ENCODE measurements at places on chromosomes 7 and 10.
A peak's percentile ranks its signal among the peaks of the same experiment; 100 is the strongest.

GRCh38 chr7:76377186-76377918, 18.6 kb upstream of the YWHAG start:
- no peak for DNase-seq

DNA sequence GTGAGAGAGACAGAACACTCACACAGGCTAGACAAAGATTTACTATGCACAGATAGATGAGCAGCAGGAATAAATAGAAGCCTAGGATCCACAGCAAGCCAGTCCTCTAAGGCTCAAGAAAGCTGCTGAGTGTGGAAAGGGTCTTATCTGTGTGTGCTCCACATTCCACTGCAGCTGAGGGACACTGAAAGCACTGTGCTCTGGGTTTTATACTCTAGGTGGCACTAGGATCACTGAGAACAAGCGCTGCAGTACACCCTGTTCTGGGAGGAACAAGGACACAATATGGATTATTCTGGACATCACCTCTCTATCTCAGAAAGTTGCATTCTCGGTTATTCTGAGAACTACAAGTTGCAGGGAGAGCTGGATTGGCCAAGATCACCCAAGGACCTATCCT, 4.9 kb upstream of the KLHL7 start:
- no peak for DNase-seq

DNA sequence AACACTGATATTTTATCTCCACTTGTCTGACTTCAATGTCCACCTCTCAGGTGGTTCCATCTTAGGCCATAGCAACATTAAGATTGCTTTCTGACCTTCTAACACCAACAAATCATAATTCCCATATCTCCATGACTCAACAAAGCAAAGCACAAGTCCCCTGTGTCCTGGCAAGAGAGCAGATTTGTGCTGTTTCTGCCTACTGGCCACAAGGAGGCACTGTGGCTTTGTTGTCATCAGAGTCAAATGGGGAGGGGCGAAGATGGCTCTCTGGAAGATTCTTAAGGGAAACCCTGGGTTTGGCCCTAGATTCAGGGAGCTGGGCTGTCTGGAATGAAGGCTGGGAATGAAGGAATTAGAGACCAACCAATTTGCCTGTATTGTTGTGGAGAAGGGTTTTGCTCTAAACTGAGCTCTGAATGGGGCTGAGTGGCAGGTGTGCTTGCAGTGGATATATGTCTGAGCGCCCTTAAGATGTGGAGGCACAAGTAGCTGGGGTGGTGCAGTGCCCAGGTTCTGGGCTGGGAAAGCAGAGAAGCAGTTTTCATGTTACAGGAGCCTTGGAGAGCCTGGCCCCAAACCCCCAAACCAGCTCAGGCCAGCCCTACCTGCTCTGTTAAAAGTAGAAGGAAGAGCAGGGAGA, 154.8 kb upstream of the PRSS58 start:
- DNase-seq, result no peak

DNA sequence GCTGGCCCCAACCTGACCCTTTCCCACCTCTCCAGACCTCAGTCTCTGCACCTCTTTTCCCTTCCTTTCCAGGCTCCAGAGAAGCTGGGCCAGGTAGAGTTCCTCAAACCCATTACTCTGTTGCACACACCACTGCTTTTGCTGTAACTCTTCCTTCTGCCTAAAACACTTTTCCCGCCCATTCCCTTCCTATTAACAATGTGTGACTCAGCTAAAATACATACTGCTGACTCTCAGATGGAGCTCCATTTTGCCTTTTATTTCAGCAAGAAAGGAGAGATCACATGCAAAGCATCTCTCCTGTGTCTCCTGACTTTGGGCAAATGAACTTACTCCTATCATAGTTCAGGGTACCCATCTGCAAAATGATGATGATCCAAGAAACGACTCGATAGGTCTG, 201.0 kb downstream of the CALN1 start:
- DNase-seq, result no peak

GRCh38 chr10:113362645-113363091, 190.2 kb upstream of the HABP2 start:
- no peak for DNase-seq

- no peak for DNase-seq
Observed at GRCh38 chr7:91127325-91127724, 136.9 kb upstream of the FZD1 start.

- no peak for DNase-seq
Observed at GRCh38 chr7:25777969-25778708, 373.9 kb upstream of the NFE2L3 start.

GRCh38 chr10:79340646-79341244, 6.5 kb upstream of the PPIF start:
- no peak for DNase-seq

DNA sequence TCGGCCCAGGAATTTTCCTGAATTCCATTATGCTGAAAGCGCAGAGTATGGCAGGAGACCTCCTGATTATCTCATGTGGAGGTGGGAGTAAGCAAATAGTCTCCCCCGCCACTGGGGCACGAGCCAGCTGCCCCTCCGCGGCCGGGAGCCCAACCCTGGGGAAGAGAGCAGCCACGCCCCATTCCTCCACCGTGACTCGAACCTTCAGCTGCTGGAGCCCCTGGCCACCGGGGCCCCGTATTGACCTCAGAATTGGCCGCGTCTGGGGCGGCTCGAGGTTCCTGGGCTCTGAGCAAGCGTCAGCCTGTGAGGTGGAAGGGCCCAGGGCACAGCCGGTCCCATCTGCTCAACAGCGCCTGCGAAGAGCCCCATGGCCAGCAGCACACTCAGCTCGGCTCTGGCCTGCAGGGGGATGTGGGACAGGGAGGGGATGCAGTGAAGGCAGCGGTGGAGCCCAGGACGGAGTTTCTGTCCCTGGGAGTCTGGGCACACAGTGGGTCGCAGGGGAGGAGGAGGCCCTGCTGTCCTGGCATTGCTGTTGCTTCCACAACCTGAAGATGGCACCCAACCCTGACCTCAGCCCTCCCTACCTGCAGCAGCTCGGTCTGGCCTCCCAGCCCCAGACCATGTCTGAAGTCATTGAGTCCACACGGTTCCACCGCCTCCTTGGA, 97.8 kb downstream of the CHST15 start:
- DNase-seq, result peak; percentile 66

DNA sequence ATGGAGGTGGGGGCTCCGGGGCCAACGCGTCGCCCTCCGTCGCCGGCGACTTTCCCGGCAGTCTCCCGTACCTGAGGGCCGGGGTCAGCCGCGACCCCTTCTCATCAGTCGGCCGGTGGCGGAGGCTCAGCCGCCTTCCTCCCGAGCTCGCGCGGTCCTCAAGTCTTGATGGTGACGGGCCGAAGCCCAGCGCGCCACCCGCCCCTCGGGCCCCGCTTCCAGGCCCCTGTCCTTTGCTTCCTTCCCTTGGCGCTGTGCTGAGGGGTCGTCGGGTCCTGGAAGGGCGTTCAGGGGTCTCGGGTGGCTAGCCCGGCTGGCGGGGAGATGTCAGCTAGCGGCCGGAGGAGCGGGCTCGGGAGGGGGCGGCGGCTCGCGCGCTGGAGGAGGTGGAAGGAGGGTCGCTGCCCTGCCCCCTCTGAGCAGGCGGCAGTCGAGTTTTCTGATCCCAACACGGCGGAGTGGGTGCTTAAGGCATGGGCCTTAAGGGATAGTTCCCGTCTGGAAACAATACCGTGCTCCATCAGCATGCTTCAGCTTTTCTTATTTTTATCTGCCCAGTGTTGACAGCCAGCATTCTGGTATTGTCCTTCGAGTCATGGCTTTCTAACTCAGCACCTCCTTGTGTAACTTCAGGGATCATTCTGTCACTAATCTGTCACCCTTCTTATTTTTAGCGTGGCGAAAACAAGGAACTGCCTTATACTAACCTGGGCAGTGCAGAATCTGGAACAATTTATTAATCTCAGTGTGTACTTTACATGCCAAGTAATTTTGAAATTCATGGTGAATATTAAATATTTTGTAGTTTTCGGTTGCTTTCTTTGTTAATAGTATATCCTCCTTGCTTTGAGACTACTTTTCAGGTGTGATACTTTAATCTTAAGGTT, 748 bp downstream of the PHTF2 start:
- DNase-seq, result no peak

- DNase-seq, result peak; percentile 9
Observed at GRCh38 chr7:97639036-97639435, 92.8 kb upstream of the TAC1 start.

GRCh38 chr7:36278620-36279172, 111.0 kb upstream of the ANLN start:
- DNase-seq, result peak; percentile 81

- no peak for DNase-seq
Observed at GRCh38 chr10:127776816-127777215, 39.8 kb downstream of the FOXI2 start.

DNA sequence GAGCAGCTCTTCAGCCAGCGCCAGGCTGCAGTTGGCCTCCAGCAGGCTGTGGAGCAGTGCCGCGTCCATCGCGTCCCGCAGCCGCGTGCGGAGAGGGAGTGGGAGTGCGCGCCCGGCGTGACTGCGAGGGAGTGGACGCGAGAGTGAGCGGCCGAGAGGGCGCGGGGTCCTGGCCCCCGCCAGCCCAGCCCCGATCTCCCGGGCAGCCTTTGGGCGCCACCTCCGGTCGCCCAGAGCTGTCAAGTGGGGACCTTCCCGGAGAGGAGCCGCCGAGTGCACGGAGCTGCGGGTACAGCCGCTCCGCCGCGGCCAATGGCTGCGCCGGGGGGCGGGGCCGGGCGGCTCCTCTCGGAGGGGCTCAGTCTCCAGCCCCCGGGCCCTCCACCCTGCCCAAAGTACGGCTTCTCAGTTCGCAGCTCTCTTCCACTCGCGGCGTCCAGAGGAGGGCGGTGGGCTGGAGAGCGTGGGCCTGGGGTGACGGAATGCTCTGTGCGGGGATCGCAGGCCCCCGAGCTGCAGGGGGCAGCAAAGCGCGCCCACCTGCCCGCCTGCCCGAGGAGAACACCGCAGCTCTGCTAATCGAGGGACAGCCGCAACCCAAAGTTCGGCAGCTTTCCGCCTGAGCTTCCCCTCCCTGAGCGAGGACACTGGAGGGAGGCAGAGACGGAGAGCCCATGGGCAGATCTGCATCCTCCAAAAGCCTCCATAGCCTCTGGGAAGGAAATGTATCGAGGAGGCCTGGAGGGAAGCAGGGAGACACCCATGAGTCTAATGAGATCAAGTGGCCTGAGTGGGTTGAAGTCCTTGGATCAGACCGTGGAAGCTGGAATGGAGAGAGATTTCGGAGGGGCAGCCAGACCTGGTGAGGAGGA, at the start of gene CRHR2:
TSS of gene CRHR2 (minus strand) at position 245 of the 872 bp plus-strand sequence. CDS start at position 69, 176 bp downstream.
- no peak for DNase-seq

- DNase-seq, result no peak
Observed at GRCh38 chr10:123648595-123648994, 17.6 kb upstream of the GPR26 start.

- DNase-seq, result no peak
Observed at GRCh38 chr7:973312-973711, 2.0 kb downstream of the COX19 start.

GRCh38 chr7:80873140-80873539, 45.7 kb downstream of the SEMA3C start:
- no peak for DNase-seq

DNA sequence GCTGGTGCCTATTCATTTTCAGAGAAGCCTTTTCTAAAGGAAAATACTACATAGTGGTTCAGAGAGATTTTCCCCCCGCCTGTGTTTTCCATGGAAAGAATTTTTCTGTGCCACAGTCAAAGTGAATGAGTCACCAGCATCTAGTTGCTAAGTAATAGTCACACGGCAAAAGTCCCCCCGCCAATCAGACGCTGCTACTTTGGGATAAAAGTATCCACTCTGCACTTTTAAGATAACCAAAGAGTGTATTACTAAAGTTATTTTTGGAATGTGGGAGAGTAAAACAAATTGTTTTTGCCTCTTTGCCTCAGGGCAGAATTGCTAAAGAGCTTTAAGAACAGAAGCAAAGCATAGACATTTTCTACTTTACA, 23.5 kb downstream of the ABLIM1 start:
- peak; percentile 83 for DNase-seq

DNA sequence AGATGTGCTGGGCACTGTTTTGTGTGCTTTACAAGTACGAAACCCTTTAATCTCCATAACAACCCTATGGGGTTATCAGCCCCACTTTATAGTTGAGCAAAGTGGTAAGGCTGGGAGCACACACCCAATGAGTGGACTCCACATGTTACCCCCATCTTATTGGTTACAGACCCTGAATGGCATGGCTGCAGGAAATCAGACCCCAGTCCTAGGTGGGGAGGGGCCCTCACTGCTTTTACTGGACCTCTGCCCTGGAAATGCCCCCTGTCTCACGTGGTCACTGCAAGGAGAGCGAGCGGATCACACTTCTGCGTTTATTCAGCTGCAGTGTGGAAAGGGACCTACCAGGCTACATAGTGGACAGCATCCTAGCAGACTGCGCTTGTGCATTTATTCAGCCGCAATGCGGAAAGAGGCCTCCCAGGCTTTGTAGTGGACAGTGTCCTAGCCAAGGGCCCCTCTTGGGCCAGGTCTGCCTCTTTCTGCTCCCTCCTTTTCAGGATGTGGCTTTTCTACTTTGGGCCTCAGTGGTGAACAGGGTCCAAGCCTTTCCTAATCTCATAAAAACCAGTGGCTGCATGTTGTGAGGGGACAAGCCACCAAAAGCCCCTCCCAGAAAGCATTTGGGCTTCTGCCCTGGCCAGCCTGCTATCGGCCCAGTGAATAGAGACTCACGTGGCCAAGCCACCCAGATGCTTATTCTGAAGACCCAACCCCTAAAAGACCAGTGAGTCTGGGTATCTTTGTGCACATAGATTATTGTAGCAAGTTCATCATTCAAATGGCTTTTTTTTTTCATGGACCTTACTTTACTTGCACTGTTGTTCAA, 405.7 kb upstream of the RNF32 start:
- no peak for DNase-seq

DNA sequence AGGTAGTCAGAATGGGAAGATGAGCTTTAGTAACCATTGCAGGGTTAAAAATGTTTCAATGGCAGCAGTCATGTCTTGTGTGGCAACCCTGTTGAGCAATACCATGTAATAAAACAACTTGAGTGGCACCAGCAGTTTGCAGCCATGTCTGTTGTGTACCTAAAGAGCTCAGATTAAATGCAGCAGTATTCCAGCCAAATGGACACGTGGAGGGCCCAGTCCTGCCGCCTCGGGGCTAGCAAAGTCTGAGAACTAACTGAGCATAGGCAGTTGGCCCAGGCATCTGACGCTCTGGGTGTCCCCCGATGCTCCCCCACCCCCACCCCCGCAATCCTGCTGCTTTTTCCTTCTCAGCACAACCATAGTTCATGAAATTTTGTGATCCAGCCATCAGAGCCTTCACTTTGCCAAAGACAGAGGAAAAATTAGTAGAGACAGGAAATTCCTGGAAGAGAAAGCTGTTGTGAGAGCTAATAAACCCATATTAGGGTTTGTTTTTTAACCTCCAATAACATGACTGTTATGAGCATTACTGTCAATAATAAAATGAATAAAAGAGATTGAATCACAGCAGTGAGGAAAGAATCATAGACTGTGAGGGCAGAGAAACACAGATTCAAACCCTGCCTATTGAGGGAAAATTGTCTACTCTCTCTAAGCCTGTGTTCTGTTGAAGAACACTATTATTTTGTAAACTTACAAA, 220.6 kb upstream of the RHOBTB1 start:
- DNase-seq, result no peak

Data from kidney epithelial cell (primary cell).